MM.1S (cell line): ENCODE measurements at places on chromosomes 4 and X.
A peak's percentile ranks its signal among the peaks of the same experiment; 100 is the strongest.

DNA sequence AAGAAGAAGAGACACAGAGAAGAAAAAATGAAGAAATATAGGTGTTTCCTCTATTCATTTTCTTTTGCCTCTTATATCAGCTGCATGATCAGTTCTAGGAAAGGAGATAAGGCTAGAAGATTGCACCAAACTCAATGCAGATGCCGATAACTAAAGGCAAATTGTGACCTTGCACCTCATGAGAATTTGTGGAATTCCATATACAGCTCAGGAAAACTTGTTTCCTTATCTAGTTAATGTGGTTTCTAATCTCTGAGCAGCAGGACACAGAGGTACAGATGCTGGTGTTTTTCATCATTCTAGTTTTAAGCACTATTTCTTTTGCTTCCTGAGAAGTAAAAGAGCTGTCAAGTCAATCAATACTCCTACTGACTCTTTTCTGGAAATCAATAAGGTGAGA is 104.6 kb upstream of the NWD2 start:
- no peak overlapping the region for H3K4me3 ChIP-seq
- DNase-seq: no peak
- H3K4me1 ChIP-seq: no peaks in the 10 kb centered on the region

- no peak for DNase-seq
- H3K36me3 ChIP-seq: no peaks in the 10 kb centered on the region
- no peak overlapping the region for H3K4me3 ChIP-seq
- H3K27me3 ChIP-seq: no peaks in the 10 kb centered on the region
- no peaks in the 10 kb centered on the region for H3K4me1 ChIP-seq
Observed at GRCh38 chrX:50888884-50889283, 21.7 kb upstream of the BMP15 start.

- no peak for DNase-seq
- H3K27me3 ChIP-seq: no peaks in the 10 kb centered on the region
- peaks cover 16% of the 10 kb centered on the region for H3K4me1 ChIP-seq
Observed at GRCh38 chr4:6116696-6117285, 83.6 kb downstream of the JAKMIP1 start.

DNA sequence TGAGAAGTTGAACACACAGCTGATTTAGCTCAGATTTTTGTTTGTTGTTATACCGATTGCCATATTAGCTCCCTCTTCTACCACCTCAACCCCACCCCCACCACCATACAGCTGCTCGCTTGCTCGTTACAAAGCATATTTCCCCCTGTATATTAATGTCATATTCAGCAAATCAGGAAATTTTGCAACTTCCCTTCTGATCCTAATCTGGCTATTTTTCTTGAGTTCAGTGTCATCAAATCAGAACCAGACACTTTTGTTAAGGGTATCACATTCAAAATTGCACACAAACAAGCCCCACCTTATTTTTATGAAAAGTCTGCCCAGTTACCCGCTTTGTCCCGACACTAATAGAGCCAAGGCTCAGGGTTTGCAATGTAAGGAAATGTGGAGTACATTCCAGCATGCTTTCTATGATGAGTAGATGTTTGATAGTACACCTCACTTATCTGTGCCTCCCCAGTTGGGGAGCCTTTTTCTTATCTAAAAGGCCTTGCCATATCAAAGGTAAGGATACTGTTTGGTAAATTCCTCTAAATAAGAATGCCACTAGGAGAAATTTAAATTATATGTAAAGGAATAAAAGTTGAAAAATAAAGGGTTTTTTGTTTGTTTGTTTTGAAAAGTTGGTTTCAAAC is 212.2 kb downstream of the CBR4 start:
- H3K27me3 ChIP-seq: no peaks in the 10 kb centered on the region
- no peak overlapping the region for H3K4me3 ChIP-seq
- H3K4me1 ChIP-seq: no peaks in the 10 kb centered on the region
- no peak overlapping the region for H3K27ac ChIP-seq
- DNase-seq: no peak

- no peak overlapping the region for H3K27ac ChIP-seq
- no peaks in the 10 kb centered on the region for H3K27me3 ChIP-seq
- DNase-seq: no peak
- no peaks in the 10 kb centered on the region for H3K36me3 ChIP-seq
Observed at GRCh38 chrX:56787734-56788152, 58.7 kb downstream of the NBDY start.

DNA sequence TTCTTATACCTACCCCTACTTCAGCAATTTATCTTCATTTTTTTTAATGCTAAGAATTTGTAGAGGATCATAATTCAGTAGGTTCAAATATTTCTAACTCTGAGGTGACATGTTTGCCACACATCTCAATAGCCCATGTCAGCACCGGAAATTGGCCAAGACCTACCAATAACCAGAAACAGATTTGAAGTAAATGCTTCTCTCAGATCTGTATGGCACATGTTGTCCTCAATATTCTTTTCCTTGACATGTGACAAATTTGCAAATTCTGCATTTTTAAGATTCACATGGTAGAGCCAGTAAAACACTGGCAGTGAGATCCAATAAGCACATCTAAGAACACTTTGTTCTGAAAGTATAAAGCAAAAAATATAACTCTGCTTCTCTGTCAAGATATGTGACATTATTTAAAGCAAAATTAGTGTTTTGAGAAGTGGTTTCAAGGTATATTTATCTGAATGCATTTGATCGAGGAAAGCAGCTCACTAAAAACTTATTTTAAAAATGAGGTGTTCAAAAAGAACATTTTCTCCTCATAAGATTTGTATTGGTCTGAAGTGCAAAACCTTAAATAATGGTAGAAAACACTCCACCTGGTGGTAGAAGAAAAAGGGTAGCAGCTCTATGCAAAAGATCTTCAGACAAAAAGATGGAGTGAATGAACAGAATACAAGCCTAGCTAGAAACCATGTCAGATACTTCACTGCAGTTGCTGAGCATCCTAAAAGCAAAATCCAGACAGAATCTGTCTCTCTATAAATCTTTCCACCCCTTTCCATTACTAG is 513.8 kb upstream of the FAM241A start:
- no peaks in the 10 kb centered on the region for H3K36me3 ChIP-seq
- no peaks in the 10 kb centered on the region for H3K27me3 ChIP-seq
- no peak overlapping the region for H3K27ac ChIP-seq
- H3K4me1 ChIP-seq: no peaks in the 10 kb centered on the region
- H3K4me3 ChIP-seq: no peak overlapping the region

DNA sequence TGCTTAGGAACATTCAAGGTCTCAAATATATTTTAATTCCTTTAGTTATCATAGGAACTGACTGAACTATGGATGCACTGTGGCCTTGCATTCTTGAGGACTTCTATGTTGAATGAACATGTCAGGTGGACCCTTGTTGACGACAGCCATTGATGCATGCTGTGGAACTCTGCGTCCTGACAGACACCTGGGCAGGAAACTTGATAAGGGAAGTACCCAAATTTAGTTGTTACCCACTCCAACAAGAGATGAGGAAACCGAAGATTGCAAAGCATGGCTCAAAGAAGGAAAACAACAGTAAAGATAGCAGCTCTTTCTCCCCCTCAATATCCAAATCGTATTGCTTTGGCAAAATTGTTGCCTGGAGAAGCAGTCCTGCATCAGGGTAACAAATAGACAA is 540.0 kb upstream of the NR3C2 start:
- no peaks in the 10 kb centered on the region for H3K4me1 ChIP-seq
- H3K27me3 ChIP-seq: no peaks in the 10 kb centered on the region
- no peak overlapping the region for H3K4me3 ChIP-seq
- no peak for DNase-seq

DNA sequence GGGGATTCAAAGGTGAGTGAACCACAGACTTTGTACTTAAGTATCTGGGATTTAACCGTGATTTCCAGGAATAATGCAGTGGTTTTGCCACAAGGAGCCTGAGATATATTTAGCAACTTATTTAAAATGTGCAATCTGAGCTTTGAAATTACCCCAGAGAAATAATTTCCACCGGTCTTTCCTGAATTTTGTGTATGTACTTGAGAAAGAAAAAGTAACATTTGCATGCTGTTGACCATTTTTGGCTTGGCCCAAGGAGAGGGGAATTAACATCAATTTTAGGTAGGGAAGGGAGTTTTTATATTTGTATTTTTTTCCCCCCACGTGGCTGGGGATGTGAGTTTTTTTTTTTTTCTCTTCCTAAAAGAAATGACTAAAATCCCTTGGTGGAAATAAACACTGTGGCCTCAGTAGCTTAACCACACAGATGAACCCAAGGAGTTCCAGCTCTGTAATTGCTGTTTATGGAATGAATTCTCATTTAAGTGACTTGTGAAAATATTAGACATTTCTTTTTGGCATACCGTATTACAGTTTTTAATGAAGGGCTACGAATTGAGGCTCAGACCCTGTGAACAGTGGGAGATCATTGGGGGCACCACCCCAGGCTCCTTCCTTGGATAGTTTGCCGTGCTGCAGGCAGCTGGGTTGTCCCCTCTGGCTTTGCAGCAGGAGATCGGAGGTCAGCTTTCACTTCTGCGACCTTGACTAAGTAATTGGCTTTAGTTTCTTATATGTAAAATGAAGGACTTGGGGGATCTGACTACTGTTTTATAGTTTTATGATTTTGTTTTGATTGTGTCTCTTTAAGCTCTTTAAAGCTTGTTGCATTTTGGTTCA is 116.1 kb downstream of the ARHGAP10 start:
- H3K36me3 ChIP-seq: no peaks in the 10 kb centered on the region
- no peak overlapping the region for H3K27ac ChIP-seq
- no peak overlapping the region for H3K4me3 ChIP-seq

DNA sequence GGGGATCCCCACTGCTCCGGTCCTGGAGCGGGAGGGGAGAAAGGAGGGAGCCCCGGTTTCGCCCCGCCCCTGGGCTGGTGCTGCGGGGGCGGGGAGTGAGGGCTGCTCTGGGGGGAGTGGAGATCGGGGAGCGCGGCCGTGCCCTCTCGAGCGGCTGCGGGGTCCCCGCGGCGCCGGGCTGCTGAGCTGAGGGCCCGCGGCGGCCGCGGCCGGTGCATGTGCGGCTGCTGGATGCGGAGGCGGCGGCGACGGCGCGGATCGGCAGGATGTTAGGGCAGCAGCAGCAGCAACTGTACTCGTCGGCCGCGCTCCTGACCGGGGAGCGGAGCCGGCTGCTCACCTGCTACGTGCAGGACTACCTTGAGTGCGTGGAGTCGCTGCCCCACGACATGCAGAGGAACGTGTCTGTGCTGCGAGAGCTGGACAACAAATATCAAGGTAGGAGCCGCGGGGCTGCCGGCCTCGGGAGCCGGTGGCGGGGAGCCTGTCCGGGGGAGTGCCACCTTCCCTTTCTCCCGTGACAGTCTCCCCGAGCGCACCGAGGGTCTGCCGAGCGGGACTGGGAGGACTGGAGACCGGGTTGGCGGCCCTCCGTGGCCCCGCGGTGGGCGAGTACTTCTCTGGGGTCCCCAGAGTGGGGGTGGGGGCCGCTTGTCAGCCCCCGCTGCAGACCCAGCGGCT is at the start of gene ING2:
ING2 (plus strand) TSS at position 129 of the 681 bp plus-strand sequence; CDS start at position 267, 138 bp downstream.
- no peaks in the 10 kb centered on the region for H3K27me3 ChIP-seq
- DNase-seq: peak; percentile 77
- H3K27ac ChIP-seq: peak within 1 kb of the TSS; percentile 86
- peak within 1 kb of the TSS; percentile 78 for H3K4me3 ChIP-seq

GRCh38 chrX:44937606-44938005 is 64.6 kb downstream of the KDM6A start:
- no peaks in the 10 kb centered on the region for H3K27me3 ChIP-seq
- H3K4me1 ChIP-seq: no peaks in the 10 kb centered on the region
- no peaks in the 10 kb centered on the region for H3K36me3 ChIP-seq
- no peak overlapping the region for H3K4me3 ChIP-seq

DNA sequence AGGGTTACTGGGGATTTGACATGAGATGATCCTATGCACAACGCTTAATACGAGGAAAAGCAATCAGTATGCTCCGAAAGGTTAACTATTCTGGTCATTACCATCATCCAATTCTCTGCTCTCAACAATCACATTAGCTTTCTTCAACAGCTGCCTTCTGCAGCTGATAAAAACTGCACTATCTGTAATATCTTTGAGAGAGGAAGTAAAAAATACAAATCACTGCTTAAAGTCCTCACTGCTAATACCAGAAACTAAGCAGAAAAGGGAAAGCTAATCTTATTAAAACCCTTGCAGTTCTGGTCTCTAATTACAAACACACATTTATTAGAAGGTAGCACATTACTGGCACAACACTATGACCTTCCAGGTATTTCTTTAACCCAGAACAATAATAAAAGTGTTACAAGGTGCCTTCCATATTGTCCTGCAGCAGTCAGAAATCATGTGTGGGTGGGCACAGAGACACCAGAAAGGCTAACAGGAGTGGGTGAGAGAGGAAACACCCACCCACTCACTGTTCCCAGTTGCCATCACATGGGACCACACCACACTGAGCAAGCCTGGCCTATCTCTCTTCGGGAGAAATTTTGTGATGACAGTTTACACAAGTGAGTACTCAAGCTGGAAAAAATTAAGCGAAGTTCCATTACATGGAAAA is 71.0 kb downstream of the RELL1 start:
- H3K27ac ChIP-seq: no peak overlapping the region
- H3K4me3 ChIP-seq: no peak overlapping the region
- no peaks in the 10 kb centered on the region for H3K4me1 ChIP-seq
- H3K27me3 ChIP-seq: no peaks in the 10 kb centered on the region

GRCh38 chr4:173074501-173074946 is 94.1 kb upstream of the GALNT7 start:
- no peaks in the 10 kb centered on the region for H3K4me1 ChIP-seq
- no peak overlapping the region for H3K4me3 ChIP-seq
- no peak for DNase-seq
- H3K36me3 ChIP-seq: no peaks in the 10 kb centered on the region

DNA sequence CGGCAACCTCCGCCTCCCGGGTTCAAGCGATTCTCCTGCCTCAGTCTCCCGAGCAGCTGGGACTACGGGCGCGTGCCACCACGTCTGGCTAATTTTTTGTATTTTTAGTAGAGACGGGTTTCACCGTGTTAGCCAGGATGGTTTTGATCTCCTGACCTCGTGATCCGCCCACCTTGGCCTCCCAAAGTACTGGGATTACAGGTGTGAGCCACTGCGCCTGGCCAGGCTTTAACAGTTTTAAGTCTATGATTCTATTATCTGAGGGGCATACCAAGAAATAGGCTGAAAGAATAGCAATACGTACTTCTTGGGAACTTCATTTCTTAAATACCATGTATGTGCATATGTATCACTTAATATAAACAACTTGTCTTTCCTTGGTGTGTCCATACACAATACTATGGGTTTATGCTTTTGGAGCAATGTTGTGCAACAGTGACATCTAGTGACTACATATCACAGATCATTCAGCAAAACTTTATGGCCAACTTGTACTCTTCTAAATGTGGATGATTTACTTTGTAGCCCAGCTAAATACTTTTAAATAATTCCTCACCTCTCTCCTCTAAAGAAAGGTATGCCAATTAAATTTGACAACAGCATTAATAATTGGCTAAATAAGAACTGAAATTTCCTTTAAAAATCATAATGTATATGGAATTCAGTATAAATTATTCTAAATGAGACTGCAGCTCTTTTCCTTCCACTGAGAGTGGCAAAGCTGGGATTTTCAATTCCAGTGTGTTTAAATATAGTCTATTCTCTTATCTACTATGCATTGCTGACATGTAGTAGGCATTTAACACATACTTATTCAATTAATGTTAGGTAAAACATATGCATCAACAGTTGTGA is 10.4 kb downstream of the SLC9B1 start:
- H3K27ac ChIP-seq: no peak overlapping the region
- H3K4me3 ChIP-seq: no peak overlapping the region
- no peaks in the 10 kb centered on the region for H3K36me3 ChIP-seq
- no peaks in the 10 kb centered on the region for H3K27me3 ChIP-seq

GRCh38 chrX:40331762-40332161 is 234.0 kb upstream of the BCOR start:
- no peak overlapping the region for H3K27ac ChIP-seq
- H3K4me3 ChIP-seq: no peak overlapping the region
- no peaks in the 10 kb centered on the region for H3K27me3 ChIP-seq
- no peaks in the 10 kb centered on the region for H3K36me3 ChIP-seq
- H3K4me1 ChIP-seq: no peaks in the 10 kb centered on the region
- DNase-seq: no peak
